ENCODE measurements at places on chromosomes 3 and 15.

- DNase-seq, result no peak
Measured at GRCh38 chr3:133472242-133472641, 72.4 kb downstream of the BFSP2 start.

GRCh38 chr3:189301479-189301878 is 129.7 kb downstream of the TPRG1 start:
- DNase-seq, result no peak

- no peak for DNase-seq
Measured at GRCh38 chr15:41918506-41919126, 24.8 kb upstream of the SPTBN5 start.

DNA sequence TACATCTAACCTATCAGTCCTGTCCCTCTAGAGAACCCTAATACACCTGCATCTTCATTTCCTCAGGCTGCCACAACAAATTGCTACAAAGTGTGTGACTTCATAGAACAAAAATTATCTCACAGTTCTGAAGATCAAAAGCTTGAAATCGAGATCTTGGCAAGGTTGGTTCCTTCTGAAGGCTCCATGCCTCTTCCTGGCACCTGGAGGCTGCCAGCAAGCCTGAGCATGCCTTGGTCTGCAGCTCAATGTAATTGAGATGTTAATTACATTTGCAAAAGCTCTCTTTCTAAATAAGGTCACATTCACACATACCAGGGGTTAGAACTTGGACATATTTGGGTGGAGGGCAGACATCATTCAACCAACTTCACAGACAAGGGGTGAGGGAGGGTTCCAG is 86.4 kb upstream of the ABHD17C start:
- no peak for DNase-seq

DNA sequence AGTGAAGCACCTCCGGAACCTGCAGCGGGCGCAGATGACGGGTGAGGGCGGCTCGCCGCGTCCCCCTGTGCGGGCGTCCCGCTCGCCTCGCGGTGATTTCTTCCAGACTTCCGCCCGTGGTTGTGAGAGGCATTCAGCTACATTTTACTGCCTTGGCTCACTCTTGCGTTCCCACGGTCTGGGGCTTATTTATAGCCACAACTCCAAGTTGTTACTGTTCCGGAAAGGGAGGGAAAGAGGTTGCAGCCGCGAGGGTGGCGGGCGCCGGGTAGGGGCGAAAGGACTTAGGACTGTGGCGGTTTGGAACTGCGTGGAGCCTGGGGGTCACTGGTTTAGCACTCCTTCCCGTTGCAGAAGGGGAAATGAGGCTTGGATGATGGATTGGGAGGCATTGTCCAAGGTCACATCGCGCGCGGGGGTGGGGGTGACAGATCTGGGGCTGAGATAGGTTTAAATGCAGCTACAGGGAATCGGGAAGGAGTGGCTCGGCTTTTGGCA is 1.1 kb downstream of the HES1 start:
- DNase-seq, result peak; percentile 84

- DNase-seq, result no peak
Measured at GRCh38 chr3:23389089-23389488, 186.0 kb downstream of the UBE2E2 start.

GRCh38 chr3:176120507-176120906 is 1076.8 kb downstream of the TBL1XR1 start:
- DNase-seq, result no peak

Measured in femur (tissue), 1 donor.